CD4-positive, alpha-beta T cell treated with Interleukin-6 at 100 ng/mL for 8 hours (primary cell): ENCODE measurements at places on chromosomes 6 and 20.
A peak's percentile ranks its signal among the peaks of the same experiment; 100 is the strongest.

- no peak for DNase-seq
Observed at GRCh38 chr6:108564178-108564577, 3.5 kb downstream of the FOXO3 start.

- DNase-seq: no peak
Observed at GRCh38 chr20:59958123-59958522, at the start of gene CDH26. Gene CDH26 (plus strand): TSS chr20:59958423. CDS start chr20:59958727, 304 bp downstream.

DNA sequence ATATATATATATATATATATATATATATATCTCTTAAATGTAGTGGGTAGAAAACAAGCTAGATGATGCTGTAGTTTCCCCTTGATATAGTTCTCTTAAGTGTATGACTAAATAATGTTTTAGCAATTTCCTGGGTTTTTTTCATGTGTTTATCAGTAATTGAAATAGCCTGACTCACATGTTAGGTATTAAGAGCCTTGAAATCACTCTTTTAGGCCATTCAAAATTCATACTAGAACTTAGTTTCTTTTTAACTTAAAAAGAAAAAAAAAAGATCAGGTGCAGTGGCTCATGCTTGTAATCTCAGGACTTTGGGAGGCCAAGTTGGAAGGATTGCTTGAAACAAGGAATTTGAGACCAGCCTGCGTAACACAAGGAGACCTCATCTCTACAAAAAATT is 44.1 kb downstream of the NKX2-4 start:
- DNase-seq: no peak

DNA sequence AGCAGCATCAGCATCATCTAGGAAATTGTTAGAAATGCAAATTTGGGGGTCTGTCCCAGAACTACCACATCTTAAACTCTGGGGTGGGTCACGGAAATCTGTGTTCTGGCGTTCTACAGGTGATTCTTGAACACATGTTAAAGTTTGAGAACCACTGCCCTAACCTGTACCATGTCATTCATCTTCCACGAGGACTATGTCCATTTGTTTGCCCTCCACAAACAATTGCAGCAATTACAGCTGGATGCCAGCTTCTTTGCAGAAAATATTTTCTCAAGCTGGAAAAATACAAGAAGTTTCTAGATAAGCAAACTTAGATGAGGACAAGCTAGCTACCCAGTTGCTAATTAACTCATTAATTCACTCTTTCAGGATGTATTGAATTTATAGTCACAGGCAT is 54.1 kb downstream of the MAFB start:
- no peak for DNase-seq

- no peak for DNase-seq
Observed at GRCh38 chr20:63810730-63811490, 20.2 kb downstream of the ZBTB46 start.

DNA sequence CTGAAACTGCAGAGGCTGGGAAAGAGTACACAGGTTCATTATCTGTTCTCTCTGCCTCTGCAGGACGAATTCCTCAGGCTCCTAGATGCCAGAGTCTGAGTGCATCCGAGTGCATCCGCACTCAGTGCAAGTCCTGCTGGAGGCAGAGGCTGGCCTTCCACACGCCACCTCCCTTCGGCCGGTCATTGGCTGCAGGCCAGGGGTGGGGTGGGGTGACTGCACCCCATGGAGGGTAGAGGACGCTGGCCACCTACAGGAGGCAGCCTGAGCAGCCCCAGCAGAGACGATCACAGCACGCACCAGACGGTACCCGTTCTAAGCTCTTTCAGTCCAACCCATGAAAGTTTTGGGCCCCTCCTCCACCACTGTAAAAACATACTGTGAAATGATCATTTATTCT is 11.7 kb downstream of the SFT2D1 start:
- DNase-seq: no peak

DNA sequence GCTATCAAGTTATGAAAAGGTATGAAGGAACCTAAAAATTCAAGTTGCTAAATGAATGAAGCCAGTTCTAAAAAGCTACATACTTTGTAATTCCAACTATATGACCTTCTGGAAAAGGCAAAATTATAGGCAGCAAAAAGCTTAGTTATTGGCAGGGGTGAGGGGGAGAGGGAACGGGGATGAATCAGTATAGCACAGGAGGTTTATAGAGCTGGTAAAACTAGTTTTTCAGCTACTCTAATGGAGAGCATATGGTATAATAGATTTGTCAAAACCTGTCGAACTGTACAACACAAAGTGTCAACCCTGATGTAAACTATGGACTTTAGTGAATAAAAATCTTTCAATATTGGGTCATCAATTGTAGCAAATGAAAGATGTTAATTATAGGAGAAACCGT is 18.7 kb downstream of the MANEA start:
- no peak for DNase-seq

GRCh38 chr6:7145885-7146828 is 38.4 kb downstream of the RREB1 start:
- DNase-seq: no peak

- DNase-seq: no peak
Observed at GRCh38 chr6:130838951-130839350, 11.7 kb downstream of the SMLR1 start.

DNA sequence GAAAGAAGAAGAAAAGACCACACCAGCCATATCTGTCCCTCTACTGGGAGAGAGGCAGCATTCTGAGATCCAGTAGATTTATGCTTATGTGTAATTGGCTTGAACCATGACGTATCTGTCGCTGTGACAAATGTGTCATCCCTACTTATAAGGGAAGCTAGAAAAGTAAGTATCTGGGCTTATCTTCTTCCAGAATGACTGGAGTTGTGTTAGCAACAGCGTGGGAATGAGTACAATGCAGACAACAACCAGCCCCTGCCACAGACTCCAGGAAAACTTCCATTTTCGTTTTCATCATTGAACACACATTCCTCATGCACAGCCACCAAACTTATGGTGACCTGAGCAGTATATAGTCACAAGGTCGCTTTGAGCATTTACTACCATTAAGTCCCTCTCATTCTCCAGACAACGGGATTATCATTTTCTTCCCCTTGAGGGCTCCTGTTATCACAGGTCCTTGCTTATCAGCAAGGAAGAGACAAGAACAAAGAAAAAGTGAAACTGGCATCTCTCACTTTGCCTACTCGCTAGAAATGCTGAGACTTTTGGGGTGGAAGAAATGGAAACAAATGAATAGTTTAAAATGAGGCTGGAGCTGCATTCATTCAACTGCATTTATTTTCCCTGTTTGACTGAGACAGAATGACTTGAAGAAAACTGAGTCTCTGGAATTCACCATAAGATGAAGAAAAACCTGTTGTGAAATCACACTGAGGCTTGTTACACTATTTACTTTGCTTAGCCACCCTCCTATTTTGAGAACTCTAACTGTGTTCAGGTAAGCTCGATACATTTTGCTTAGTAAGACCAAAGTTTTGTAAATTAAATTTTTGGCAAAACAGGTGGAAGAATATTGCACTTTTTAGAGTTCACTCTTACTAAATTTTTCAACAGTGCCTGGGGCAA is 149.3 kb upstream of the FOXQ1 start:
- no peak for DNase-seq

DNA sequence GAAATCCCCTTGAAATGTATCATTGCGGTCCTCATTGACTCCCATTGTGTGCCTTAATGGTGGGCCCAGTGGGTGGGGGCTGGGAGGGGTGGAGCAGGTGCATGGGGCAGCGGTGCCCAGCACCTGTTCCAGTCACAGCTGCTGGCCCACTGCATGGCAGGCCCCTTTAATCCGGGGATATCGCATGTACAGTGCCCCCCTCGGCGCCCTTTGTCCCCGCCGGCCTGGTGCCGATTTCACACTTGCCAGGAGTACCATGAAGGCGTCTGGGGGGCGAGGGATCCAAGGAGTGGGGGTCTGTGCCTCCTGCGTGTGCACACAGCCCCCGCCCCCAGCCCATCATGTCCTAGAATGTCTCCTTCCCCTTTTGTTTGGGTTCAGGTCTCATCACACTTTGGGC is 2.8 kb downstream of the SNAI1 start:
- DNase-seq: no peak

- peak; percentile 31 for DNase-seq
Observed at GRCh38 chr6:20211941-20212391, 303 bp downstream of the MBOAT1 start.

DNA sequence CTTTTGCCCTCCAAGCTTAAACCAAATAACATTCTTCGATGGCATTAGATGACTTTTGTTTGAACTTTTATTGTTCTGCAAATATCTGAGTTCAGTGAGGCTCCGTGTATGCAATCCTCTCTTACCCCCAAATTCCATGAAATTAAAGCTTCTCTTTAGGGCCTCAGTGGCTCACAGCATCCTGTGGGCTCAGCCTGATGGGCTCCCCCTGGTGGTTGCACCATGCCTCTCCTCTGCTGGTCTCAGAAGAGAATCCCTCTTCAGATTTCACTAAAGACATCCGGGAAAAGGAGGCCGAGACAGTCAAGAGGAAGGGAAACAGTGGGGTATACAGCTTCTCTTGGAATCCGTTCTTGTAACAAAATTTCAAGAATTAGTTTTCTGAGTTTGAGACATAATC is 331.6 kb upstream of the NT5E start:
- no peak for DNase-seq

DNA sequence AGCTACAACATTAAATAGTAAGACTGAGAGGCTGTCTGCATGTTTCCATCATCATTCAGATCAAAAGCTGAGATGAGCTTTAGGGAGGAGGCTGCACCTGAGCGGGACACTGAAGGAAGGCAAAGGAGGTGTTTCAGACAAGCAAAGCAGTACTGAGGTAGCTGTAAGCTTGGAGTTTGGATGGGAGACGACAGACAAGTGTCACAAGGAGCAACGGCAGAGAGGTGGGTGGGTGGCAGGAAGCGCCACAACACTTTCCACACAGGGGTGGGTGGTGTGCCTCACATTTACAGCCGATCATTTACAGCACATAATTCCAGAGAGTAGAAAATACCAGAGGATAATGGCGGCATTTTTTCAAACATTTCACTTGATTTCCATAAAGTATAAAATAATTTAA is 205.5 kb upstream of the SHLD1 start:
- no peak for DNase-seq

GRCh38 chr20:10984913-10985312 is 311.1 kb upstream of the JAG1 start:
- no peak for DNase-seq

GRCh38 chr6:77447254-77447653 is 16.0 kb downstream of the HTR1B start:
- no peak for DNase-seq
